Activated effector memory CD4-positive, alpha-beta T cell treated with Interleukin-2 at 50 U/mL for 16 hours (primary cell): ENCODE measurements at places on chromosomes 6 and 20.

- DNase-seq, result no peak
Measured at GRCh38 chr6:139521338-139521737, 146.9 kb upstream of the CITED2 start.

DNA sequence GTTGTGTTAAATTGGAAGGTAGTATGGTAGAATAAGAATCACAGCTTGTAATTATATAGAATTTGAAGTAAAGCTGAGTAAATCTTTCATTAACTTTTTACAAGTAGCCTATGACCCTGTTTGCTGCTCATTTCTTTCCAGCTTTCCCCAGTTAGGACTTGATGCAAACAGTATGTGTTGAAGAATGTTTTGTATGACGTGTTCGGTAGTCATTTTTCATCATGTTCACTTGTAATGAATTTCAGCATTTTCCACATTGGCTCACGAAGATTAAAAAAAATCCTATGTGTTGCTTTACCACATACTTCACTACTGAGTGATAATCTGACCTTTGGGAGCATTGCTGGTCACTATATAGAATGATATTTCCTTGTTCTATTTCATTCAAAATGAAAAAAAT, 162.4 kb downstream of the CDKAL1 start:
- DNase-seq, result no peak

GRCh38 chr6:144929262-144929661, 644.1 kb downstream of the UTRN start:
- no peak for DNase-seq

- no peak for DNase-seq
Measured at GRCh38 chr6:106913111-106913510, 61.4 kb downstream of the CD24 start.

DNA sequence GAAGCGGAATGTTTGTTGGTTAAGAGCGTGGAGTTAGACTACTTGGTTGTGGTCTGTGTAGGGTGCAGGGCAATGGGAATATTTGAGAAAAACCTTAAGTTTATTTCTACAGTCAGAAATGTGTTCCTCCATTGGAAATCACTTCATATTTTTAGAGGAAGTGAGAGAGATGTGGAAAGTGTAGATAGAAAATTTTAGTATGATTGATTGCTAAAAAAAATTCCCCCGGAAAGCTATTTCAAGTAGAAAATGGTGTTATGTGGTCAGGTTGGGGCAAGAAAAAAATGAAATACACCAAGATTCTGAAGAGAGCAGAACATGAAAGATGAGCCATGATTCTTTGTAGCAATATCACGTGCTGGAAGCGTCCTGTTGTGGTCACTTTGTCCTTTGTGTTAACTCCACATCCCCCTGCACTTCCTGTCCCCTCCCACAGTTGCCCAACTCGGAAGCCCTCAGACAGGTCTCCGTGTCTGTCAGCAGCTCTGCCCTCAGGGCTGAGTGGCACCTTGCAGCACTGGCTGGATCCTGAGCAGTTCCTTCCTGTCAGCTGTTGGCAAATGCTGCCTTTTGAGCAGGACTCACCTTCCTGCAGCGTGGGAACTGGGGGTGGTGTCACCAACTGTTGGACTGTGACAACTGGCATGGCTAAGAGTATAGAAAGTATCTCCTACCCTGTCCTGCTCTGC, 137.5 kb upstream of the SLC24A3 start:
- no peak for DNase-seq

DNA sequence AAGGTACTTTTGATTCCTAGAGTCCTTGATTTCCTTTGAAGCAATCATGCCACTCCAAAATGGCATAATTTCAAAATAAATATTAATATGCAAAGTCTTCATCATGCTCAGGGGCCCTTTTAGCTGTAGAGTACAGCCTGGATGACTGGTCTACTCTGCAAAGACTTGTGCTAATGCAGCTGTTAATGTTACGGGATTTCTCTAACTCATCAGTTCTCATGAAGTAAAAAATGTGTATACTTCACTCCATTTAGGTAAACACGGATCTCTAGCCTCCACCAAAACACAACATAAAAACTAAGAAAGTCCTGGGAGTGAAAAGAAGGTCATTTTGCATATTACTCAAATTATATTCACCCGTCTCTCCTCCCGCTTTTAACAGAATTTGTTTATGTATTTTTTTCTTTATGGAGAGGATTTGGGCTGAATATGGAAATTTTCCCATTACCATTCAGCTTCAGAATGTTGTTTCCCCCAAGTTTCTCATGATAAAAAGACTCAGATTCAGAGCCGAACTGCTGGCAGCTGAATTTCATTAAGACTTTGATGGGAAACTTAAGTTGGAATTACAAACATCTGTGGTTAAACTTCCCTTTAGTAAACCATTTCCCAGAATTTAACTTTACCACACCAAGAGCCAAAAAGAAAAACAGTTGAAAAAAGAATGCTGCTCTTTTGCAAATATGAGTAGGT, 8.7 kb downstream of the LAMA4 start:
- DNase-seq, result no peak

- no peak for DNase-seq
Measured at GRCh38 chr6:119138906-119139541, 60.6 kb upstream of the FAM184A start.

GRCh38 chr6:134123666-134124208, 71.3 kb upstream of the SLC2A12 start:
- no peak for DNase-seq
